Camera-type eye (tissue), 1 donor: ENCODE measurements at places on chromosomes 4 and X. TPM values are rescaled to one million over a fixed set of nuclear protein-coding genes. Genes with fewer than 3 reads are reported as not detected.

The PNMA5 gene
- total RNA-seq: not detected

The UGT2B11 gene
- total RNA-seq: not detected

The FHL1 gene
- total RNA-seq: 423 TPM

The KLHL2 gene
- 25.5 TPM for total RNA-seq

The GPR78 gene
- total RNA-seq: 2.1 TPM

The SNX25 gene
- total RNA-seq: 56.1 TPM

The SSX2B gene
- not detected for total RNA-seq

The LEF1 gene
- 19.6 TPM for total RNA-seq

The HTRA3 gene
- 44.8 TPM for total RNA-seq

The SCML2 gene
- 13.7 TPM for total RNA-seq

The CXorf58 gene
- 0.22 TPM for total RNA-seq

The ZFP92 gene
- total RNA-seq: 0.60 TPM

The BMPR1B gene
- total RNA-seq: 13.0 TPM

The ASMT gene
- total RNA-seq: 1.2 TPM

The TMPRSS11E gene
- total RNA-seq: not detected

The CXCL5 gene
- total RNA-seq: 0.44 TPM

The ZAR1 gene
- 0.44 TPM for total RNA-seq

The PDE6B gene
- 141 TPM for total RNA-seq

The TACR3 gene
- 6.3 TPM for total RNA-seq

The CD99L2 gene
- total RNA-seq: 41.2 TPM

The RNF128 gene
- 0.38 TPM for total RNA-seq

The SLITRK4 gene
- total RNA-seq: 16.2 TPM

The DOK7 gene
- 3.5 TPM for total RNA-seq

The CD99 gene
- total RNA-seq: 77.2 TPM

The DRD5 gene
- total RNA-seq: 1.4 TPM

The RAB33A gene
- 8.0 TPM for total RNA-seq

The NPNT gene
- total RNA-seq: 55.7 TPM

The ATP2B3 gene
- total RNA-seq: 3.7 TPM

The MGST2 gene
- 14.2 TPM for total RNA-seq

The C4orf50 gene
- 2.0 TPM for total RNA-seq

The ZXDA gene
- 15.6 TPM for total RNA-seq

The ZNF630 gene
- 12.4 TPM for total RNA-seq

The HPGD gene
- 11.9 TPM for total RNA-seq

The UGT8 gene
- total RNA-seq: 2.1 TPM

The MID1 gene
- 70.7 TPM for total RNA-seq

The FAM133A gene
- total RNA-seq: 1.4 TPM

The TCEAL6 gene
- 3.2 TPM for total RNA-seq

The IBSP gene
- total RNA-seq: not detected

The TMPRSS11B gene
- total RNA-seq: 0.44 TPM

The OCRL gene
- 30.7 TPM for total RNA-seq

The XIAP gene
- total RNA-seq: 54.2 TPM
